Hematopoietic multipotent progenitor cell treated with erythropoietin and hydrocortisone succinate and interleukin-3 and kit ligand, for 6 days (in vitro differentiated cells): ENCODE measurements at places on chromosomes 4 and X.

DNA sequence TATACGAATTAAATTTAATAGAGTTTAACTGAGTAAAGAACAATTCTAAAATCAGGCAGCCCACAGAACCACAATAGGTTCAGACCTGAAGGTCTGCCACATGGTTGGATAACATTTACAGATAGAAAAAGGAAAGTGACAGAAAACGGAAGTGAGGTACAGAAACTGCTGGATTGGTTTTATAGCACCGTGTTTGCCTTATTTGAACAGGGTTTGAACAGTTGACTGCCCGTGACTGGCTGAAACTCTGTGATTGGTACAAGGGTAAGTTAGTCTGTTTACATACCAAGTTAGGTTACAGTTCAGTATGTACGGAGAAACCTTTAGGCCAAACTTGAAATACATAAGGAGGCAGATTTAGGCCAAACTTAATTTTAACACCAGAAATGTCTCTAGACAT lies 64.1 kb upstream of the ATXN3L start:
- DNase-seq: no peak

- no peak for DNase-seq
Observed at GRCh38 chr4:147085781-147086180, 140.1 kb upstream of the TTC29 start.

- DNase-seq: no peak
Observed at GRCh38 chr4:612052-612748, 13.2 kb upstream of the PDE6B start.

- no peak for DNase-seq
Observed at GRCh38 chr4:73454920-73455319, 18.9 kb downstream of the AFP start.

GRCh38 chr4:99362768-99363167 lies 10.2 kb upstream of the ADH1C start:
- DNase-seq: no peak
